ENCODE measurements at places on chromosomes 3 and 15.

DNA sequence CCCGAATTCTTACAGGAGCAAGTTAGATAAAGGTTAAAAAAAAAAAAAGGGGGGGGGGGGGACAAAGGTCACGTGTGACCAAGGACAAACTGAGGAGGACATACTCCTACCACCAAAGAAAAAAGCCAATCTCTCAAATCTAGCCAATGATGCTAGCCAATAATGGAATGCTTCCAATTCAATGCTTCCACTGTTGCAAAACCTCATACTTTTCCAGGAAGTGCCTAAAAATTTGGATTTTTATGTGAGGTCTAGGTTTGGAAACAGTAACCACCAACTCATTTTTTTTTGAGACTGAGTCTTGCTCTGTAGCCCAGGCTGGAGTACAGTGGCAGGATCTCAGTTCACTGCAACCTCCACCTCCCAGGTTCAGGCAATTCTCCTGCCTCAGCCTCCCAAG is 11.4 kb downstream of the MSL2 start:
- DNase-seq, result no peak

GRCh38 chr3:177352424-177352823 is 155.1 kb upstream of the TBL1XR1 start:
- DNase-seq, result no peak

DNA sequence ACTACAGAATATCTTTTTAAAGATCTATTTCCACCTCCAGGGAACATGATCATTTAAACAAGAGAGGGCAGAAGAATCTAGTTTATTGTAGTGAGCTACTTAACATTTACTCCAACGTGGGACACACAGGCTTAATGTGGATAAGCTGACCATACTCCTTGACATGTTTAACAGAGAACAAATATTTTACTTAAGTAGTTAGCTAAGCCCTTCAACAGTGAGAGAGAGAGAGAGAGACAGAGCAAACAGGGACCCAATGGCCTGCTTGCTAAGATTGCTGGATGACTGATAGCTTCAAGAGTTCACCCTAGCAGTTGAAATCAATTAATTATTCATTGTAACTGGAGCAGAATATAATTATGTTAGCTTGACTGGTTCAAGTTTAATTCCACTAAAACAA is 158.6 kb downstream of the ADAM10 start:
- DNase-seq, result no peak

DNA sequence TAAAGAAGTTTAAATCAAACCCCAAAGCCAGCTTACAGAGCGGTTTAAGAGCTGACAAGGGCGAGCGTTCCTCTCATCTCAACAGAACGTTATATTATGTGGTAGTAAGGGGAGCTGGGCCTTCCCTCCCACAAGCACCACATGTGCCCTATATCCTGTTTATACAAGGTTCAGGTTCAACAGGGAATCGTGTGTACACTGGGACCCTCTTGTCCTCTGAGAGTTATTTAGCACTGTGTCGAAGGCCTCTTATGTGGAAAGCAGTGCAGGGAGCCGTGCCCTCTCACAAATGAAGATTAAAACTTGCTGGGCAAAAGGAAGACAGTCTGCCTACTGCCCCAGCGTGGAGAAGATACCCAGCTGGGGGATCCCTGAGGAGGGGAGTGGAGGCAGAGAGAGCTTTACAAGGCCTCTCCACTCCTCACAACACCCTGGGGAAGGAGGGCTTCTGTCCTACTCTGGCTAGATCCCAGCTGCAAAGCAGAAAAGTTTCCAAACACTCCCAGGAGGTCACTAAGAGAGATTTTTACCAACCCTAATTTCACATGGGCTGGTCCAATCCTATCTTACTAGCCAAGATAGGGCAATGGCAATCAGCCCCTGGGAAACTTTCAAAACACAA is 2.9 kb downstream of the TLE3 start:
- no peak for DNase-seq

- DNase-seq, result no peak
These were observed 220.7 kb downstream of the MEIS2 start for GRCh38 chr15:36879568-36880222.

DNA sequence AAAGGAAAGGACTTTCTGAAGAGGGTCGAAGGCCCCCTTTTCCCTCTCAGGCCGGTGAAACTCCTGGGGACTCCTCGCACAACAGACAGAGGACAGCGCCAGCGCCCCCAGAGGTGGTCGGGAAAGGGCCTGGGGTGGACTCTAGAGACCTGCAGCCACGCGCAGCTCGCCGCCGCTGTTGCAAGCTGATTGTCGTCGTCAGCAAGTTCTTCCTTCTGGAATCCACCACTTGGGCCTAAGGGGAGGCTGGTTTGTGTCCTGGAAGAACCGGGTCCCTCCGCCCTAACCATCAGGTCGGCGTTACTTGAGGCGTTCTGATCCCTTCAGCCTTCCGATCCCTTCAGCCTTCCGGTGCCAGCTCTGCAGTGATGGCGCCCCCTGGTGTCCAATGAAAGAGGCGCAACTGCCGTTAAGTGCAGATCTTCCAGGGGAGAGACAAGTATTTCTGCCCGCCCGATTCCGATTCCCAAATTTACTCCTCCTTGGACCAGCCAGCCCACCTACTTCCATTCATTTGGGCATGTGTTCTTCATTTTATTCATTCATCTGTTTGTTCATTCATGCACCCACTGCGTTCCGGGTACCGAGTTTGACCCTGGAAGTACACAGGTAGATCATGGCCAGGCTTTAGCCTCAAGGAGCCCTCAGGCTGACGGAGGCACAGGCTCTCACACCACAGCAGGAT is 77.2 kb upstream of the SLC6A11 start:
- peak; percentile 56 for DNase-seq

GRCh38 chr3:46905213-46905560 is 27.7 kb downstream of the PTH1R start:
- no peak for DNase-seq

DNA sequence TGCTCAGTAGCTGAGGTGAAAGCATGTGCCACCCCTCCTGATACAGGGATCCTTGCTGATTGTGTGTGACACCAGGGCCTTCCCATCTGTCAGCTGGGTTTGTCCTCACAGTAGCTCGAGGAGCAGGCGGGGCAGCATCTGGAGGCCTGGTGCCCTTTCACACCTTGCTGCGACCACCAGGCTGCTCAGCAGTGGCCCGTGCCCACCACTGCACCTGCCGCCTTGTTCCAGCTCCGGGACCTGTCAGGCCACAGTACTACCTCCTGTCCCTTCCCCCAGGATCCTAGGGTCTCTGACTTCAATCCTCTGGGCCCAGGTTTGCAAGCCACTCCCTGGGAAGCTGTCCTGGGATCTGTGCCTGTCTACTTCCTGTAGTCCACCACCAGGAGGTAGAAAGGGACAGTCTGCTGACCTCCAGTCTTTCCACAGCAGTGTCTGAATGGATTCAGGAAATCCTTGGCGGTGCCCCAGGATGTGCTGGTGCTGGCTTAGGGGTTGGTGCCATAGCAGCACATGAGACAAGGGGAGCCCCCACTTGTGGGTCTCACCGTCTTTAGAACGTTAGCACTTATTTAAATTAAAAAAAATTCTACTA is 27.5 kb downstream of the APBA2 start:
- no peak for DNase-seq

DNA sequence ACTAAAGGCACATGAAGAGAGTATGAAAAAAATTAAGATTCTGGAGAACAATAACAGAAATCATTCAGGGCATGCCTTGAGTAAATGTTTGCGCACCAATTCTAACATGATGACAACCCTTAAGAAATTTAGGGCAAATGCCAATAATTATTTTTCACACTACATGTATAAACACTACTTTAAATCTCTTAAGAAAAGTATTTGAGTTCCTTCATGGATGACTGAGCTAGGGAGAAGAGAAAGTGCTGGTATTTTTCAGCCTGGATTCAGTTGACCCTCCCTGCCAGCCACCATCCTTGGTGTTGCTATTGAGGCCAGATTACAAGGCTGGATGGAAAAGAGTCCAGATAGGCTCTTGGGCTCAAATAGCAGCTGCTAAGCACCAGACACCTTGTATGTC is 8.0 kb upstream of the EID1 start:
- DNase-seq, result no peak

GRCh38 chr3:125148836-125149235 is 63.7 kb downstream of the SLC12A8 start:
- DNase-seq, result no peak

GRCh38 chr3:149673393-149673792 is 15.6 kb upstream of the WWTR1 start:
- no peak for DNase-seq

DNA sequence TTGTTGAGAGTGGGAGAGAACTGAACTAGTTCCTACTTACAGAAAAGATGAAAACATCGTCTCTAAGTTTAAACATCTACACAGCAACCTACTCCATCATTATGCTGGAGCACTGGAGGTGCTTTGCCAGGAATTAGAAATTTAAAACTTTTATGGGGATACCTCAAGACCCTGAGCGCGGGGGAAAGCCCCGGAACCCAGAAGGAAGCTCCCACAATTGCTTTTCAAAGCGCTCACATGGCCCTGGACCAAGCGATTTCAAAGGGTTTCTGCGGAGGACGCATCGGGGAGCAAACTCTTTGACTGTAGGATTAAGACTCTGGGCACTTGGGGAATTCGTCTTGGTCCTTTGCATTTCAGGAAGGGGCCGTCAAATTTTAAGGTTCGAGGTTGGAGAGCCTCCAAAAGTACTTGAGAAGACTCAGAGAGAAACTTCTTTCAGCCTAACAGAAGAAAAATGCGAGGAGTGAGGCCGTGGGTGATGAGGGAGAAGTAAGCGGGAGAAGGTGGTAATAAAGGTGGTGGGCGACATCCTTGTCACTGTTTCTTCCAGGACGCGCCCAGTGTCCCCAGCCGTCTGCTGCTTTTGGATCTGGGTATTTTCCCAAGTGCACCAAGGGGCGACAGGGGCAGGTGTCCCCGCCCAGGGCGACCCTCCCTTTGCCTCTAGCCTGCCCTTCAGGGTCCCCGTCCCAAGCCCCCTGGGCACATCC is 591 bp downstream of the PROK2 start:
- DNase-seq, result no peak

GRCh38 chr15:56639631-56640030 is 93.7 kb downstream of the ZNF280D start:
- no peak for DNase-seq

DNA sequence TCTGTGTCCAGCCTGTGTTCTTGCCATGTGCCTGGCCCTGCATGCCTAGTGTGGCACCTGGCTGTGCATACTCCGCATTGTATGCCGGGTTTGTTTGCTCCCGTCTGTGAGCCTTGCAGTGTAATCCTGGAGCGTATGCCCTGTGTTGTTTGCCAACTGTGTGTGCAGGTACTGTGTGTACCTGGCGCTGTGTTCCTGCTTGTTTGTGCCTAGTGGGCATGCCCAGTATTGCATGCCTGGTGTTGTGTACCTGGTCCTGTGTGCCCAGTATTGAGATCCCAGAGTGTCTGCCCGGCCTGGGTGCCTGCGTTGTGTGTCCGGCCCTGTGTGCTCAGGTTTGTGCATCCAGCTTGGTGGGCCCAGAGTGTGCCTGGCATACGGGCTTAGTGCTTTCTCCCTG is 54.5 kb upstream of the CHRNA7 start:
- no peak for DNase-seq

GRCh38 chr3:66038726-66039589 is at the start of gene MAGI1:
TSS of gene MAGI1 (minus strand) at chr3:66038918. CDS start at chr3:66038308, 610 bp downstream.
- peak; percentile 96 for DNase-seq

DNA sequence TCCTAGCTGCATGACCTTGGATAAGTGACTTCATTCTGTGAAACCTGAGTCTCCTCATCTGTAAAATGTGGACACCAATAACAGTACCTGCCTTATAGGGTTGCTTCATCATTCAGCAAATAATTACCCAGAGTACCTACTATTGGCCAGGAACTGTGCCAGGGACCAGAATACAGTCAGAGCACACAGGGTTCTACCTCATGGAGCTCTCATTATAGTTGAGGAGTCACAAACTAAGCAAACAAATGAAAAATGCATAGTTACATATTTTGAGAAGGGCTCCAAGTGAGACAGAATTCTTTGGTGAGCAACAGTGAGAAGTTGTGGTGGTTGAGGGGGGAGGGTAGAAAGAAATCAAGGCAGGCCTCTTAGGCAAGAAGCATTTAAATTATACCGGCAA is 308.6 kb upstream of the WNT5A start:
- DNase-seq, result no peak

DNA sequence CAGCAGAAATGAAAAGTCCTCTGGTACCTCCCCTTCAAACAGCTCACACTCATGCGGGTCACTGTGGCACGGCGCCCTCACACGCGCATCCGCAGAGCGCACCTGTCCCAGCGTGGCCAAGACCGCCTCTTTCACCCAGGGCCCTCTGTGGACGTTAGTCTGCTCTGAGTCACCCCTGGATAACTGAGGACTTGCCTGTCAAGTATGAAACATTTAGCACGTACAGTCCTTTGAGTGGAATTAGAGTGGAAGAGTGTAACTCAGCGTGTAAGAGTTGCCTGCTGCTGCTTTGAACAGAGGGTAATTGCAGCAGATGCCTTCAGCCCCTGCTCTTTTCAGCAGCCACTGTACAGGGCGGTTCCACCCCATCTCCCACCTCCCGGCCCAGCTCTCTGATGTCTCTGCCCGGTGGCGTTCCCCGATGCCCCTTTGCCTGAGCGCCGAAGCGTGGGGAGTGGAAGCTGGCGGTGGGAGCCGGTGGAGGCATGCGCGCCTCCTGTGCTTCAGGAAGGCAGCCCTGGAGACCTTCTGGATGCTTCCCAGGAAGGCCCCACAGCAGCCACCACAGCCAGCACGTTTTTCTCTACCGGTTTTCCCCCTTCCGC is 23.0 kb downstream of the CPN2 start:
- DNase-seq, result peak; percentile 68

GRCh38 chr15:80948651-80949292 is 40.8 kb downstream of the MESD start:
- no peak for DNase-seq

DNA sequence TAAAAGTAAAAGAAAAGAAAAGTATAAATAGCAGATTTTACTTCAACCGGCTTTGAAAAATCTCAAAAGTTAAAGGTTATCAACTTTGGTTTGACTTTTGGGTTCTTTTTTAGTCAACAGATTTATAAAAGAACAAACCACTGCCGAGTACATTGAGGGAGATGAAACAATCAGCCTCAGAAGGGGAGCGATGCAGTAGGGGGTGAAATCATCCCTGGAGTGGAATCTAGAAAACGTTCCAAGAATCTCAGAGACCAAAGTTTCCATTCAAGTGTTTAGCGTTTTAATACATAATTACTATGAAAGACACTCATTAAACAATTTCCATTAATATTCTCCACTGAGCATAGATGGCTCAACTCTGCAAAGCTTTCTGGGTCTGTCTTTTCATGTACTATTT is 745.5 kb downstream of the NR2F2 start:
- DNase-seq, result no peak

DNA sequence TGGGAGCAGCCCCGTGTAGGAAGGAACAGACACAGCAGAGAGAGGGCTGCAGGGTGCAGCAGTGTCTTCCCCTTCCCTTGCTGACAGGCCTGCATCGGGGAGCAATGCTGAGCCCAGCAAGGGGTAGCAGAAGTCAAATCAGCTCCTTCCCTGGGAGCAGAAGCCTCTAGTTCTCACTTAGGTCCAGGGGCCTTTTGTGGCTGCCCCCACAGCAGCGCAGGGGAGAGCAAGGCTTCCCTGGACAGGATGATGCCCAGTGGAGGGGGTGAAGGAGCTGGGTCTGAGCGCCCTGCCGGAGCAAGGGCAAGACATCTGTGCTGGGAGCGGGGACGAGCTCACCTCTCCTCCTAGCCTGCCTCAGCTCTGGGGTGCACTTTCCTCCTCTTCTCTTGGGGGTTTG is 827 bp downstream of the PLCB2 start:
- DNase-seq, result no peak

Measured in RKO (cell line).